ENCODE measurements at places on chromosomes 1 and 21.

- no peak for DNase-seq
Measured at GRCh38 chr1:1527092-1527816, 13.2 kb downstream of the TMEM240 start.

DNA sequence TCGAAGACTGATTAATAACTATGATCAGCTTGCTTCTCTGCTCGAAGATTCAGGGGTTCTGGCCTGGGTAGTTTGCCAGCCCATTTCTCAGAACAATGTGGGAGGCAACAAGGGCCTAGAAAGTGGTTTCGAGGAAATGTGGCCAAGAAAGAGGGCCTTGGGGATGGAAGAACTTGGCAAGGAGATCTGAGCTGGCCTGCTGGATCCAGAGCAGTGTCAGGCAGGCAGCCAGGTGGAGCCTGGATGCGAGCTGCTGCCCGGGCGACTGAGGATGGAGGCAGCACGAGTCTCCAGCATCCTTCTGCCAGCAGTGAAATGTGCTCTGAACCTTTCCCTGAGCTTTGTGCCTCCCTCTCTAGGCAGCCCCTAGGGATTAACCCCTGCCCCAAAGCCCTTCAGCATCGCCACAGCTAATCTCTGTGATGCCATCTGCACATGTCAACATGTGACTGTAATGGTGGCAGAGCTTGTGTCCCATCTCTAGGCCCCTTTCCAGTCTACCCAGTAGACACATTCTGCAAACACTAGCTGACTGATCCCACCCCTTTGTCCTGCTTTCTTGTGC lies 61.0 kb upstream of the NEK2 start:
- DNase-seq = no peak

- no peak for DNase-seq
Measured at GRCh38 chr1:151802372-151802771, 2.8 kb downstream of the LINGO4 start.

DNA sequence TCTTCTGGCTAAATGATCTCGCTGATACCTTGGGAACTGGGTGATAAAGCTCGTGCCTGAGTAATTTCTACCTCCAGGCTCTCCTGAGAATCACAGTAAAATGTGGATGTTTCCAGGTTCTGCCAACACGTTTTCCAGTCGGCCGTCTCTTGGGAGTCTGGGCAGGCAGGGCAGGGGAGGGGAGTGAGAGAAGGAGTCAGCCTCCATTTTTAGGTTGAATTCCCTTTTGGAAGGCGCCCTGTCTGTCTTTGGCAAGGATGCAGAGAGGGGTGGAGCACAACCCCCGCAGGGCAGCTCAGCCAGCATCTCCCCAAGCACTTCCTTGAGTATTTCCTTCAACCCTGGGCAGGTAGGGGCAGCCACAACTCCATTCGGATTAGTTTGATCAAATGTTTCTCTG lies 15.5 kb upstream of the ACTRT2 start:
- DNase-seq = no peak

- no peak for DNase-seq
Measured at GRCh38 chr1:228317891-228318810, 88.5 kb downstream of the TRIM11 start.

DNA sequence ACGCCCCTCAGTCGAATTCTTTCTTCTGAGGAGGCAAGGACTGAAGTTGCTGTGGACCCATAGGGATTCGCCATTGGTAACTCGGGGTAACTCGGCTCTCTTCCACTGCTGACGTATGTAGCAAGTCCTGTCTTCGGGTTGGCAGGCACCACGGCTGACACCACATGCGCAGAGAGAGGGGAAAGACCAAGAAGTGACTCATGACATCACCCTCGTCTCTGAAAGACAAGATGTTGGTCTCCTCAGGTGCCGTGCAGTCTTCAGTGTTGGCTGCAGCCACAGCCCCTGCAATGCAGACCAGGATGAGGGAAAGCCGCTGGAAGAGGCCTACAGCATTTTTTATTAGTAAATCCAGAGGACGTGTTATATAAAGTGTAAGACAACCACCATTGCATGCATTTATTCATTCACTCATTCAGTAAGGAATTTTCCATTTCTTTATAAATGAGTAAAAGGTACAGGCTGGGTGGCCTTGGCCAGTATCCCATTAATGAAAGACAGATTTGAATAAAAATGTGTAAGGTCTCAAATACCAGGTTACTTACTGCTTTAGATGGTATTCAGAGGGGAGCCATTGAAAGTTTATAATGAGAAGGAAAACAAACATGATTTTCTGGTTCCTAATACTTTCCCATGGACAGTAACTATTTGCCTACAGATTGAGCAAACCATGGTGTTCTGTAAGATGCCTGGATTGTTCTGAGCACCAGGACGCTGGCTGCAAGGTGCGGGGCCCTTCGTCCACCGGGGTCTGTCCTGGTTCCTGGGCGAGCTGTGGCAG lies 50.7 kb upstream of the IRF2BP2 start:
- DNase-seq = no peak

DNA sequence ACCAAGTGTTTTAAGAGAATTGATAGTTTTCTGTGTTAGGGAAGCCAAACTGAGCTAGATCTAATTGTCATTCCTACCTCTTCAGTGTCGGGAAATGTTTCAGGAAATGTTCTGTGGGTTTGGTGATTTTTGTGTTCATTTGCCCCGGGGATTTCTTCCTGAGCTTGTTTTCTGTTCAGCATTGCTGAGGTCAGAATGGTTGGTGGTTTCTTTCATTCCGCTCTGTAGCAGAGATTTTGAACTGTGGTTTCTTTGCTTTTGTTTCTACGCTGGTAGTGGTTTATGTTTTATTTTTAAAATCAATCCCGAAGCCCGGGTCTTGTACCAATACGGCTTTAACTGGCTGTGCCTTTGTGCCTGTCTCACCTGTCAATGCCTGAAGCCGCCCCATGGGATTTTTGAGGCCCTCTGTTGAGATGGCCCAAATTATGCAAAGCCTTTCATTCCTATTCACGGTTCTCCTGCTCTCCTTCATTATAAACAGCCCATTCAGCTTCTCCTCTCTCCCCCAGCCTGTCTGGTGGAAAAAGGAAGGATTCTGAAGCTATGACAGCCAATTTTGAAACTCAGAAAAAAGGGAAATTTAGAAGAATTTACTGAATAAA lies 417.2 kb upstream of the KAZN start:
- no peak for DNase-seq

- DNase-seq = no peak
Measured at GRCh38 chr1:156805766-156806511, 10.7 kb downstream of the SH2D2A start.

- no peak for DNase-seq
Measured at GRCh38 chr1:87024936-87025540, 110.6 kb downstream of the HS2ST1 start.
